Fibroblast of lung (primary cell): ENCODE measurements at places on chromosomes 4 and X. TPM values are rescaled to one million over a fixed set of nuclear protein-coding genes. Genes with fewer than 3 reads are reported as not detected.

DNA sequence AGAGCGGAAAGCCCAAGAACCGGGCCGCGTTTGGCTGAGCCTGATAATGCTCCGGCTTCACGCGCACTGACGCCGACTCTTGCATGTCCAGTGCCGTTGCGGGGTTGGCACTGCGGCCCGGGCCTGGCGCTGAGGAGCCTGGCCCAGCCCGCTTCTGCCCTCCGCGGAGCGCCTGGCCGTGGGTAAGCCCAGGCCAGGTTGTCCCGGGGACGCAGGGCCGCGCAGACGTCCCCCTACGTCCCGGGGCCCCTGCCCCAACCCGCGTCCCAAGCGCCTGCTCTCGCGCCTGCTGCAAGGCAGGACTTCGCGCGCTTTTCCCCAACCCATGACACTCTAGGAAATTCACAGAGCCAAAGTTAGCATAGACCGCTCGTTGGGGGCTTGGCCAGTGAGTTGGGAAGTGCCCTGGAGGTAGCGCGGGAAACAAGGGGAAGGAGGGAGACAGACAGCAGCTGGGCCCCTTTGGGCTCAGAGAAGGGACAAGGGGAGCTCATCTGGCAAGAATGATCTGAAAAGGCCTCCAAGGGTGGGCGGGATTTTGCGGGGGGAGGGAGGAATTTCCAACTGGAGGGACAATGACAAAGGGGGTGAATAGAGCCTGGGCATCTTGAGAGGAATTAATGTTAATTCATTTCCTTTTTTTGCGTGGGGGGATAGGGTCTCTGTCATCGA lies 665 bp upstream of the LRPAP1 start:
- peak overlapping the region; percentile 48 for H3K4me3 ChIP-seq
- H3K36me3 ChIP-seq = no peaks in the 10 kb centered on the region
- DNase-seq = no peak
- no peak overlapping the region for H3K27ac ChIP-seq

The GAGE12J gene
- not detected in 2 replicates for total RNA-seq

The GCNA gene
- total RNA-seq = 2.3 and 2.8 TPM in 2 replicates

- no peak overlapping the region for H3K4me3 ChIP-seq
- no peaks in the 10 kb centered on the region for H3K36me3 ChIP-seq
- H3K27me3 ChIP-seq = no peaks in the 10 kb centered on the region
- no peak for DNase-seq
- no peaks in the 10 kb centered on the region for H3K4me1 ChIP-seq
- H3K27ac ChIP-seq = no peak overlapping the region
Observed at GRCh38 chr4:107153228-107153627, 117.1 kb upstream of the DKK2 start.

DNA sequence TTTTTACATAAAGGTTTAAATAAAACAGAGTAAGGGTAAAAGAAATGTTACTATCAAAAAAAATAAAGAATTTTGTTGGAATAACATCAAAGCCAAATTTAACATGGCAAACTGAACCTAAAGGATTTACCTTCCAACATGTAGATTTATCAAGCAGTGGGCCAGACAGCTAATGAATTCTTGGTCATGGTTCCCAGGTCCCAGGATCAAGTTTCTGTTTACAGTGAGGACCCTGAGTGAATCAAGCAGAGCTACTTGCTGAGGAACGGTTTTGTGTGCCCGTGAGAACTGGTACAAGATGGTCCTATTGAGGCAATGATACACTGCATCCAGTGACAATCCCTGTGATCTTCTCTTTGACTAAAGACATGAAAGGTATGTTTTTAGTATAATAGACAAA lies 157.1 kb downstream of the CDS1 start:
- no peaks in the 10 kb centered on the region for H3K27me3 ChIP-seq
- no peak overlapping the region for H3K4me3 ChIP-seq
- no peak overlapping the region for H3K27ac ChIP-seq
- H3K4me1 ChIP-seq = no peaks in the 10 kb centered on the region

DNA sequence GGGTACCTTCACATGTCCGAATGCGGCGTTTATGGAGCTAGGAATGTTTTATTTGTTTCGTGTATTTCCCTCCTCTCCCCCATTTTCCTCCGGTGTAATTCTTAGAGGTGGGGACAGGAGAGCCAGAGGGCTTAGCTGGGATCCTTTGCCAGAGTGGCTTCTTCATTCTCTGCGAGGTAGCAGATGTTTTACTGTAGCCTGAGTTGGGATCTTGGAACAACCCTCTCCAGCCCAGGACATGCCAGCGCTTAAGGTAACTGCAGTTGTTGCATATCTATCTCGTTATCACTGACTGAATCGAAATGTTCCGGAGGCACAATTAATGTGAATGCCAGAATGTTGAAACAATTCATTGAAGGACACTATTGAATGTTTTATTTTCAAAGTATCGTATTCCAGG lies 59.0 kb upstream of the DYNLT3 start:
- H3K27ac ChIP-seq = no peak overlapping the region
- DNase-seq = no peak
- no peaks in the 10 kb centered on the region for H3K4me1 ChIP-seq
- H3K4me3 ChIP-seq = peak overlapping the region; percentile 33
- H3K36me3 ChIP-seq = no peaks in the 10 kb centered on the region
- H3K27me3 ChIP-seq = no peaks in the 10 kb centered on the region

GRCh38 chrX:150844016-150844415 lies 54.5 kb downstream of the CD99L2 start:
- H3K4me1 ChIP-seq = no peaks in the 10 kb centered on the region
- no peak overlapping the region for H3K4me3 ChIP-seq
- DNase-seq = no peak
- H3K27me3 ChIP-seq = no peaks in the 10 kb centered on the region

The PDGFC gene
- total RNA-seq = 67.3 and 103 TPM in 2 replicates

DNA sequence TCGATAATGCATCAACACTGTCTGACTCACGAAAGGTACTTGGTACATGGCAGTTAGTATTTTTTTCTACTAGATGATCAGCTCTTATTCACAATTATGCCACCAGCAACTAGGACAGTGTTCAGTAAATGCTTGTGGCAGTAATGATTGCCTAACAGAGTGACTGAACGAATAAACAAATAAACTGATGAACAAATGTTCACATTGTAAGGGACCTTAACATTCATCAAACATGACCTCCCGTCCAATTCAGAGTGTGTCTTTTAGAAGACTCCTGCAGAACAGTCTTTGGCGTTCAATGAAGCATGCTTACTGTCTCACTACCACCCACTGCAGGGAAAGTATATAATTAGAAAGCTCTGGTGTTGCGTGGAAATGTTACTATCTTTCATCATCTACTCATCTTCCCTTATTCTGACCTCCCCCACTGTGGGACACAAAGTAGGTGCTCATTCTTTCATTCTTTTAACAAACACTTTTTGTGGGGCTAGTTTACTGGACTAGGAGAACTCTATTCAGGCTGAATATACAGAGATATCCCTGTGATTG lies 319.3 kb downstream of the RAB28 start:
- H3K27ac ChIP-seq = no peak overlapping the region
- no peaks in the 10 kb centered on the region for H3K4me1 ChIP-seq
- no peaks in the 10 kb centered on the region for H3K27me3 ChIP-seq
- no peak overlapping the region for H3K4me3 ChIP-seq
- no peak for DNase-seq

GRCh38 chr4:185559915-185560281 lies 24.6 kb upstream of the PDLIM3 start:
- no peak overlapping the region for H3K4me3 ChIP-seq
- DNase-seq = peak; percentile 58
- H3K4me1 ChIP-seq = no peaks in the 10 kb centered on the region
- H3K36me3 ChIP-seq = no peaks in the 10 kb centered on the region
- no peak overlapping the region for H3K27ac ChIP-seq
- no peaks in the 10 kb centered on the region for H3K27me3 ChIP-seq

DNA sequence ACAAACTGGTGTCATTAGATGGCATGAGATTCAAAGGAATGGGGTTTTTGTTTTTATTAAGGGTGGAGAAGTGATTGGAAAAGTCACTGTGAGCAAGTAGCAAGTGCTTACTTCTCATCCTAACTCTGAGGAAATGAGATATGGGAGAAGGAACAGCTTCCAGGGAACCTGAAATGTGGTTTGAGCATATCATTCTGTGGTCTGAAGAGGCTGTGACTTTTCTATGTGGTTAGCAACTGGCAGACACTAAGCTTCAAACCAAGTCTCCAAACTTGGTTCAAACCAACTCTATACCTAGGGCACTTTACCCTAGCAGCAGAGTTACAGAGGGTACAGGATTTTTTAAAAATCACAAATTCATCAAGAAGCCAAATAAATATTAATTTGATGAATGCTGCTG lies 58.2 kb downstream of the DCLK2 start:
- no peaks in the 10 kb centered on the region for H3K27me3 ChIP-seq
- DNase-seq = peak; percentile 86
- no peak overlapping the region for H3K4me3 ChIP-seq
- H3K36me3 ChIP-seq = no peaks in the 10 kb centered on the region

DNA sequence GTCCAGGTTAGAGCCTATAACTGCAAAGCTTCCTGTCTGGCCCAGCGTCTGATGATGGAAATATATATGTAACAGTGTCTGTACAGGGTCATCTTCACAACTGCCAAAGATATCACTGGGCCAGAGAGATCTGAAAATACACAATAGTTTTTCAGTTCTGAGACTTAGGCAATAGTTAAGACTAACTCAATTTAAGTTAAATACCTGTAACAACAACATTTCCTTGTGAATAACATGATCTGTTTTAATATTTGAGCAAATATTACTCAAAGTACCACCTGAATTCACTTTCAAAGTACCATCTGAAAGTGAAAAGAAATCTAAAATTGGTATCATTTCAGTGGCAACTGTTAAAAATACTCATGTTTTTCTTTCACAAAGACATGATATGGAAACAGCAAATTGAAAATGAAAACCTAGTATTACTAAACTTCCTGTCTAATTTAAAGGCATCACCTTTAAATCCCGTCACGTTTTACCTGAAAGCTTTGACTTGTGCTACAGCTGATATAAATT lies 9.6 kb downstream of the ZAR1 start:
- no peak for DNase-seq
- no peaks in the 10 kb centered on the region for H3K4me1 ChIP-seq
- H3K27me3 ChIP-seq = no peaks in the 10 kb centered on the region
- H3K27ac ChIP-seq = no peak overlapping the region
- H3K36me3 ChIP-seq = no peaks in the 10 kb centered on the region

GRCh38 chr4:177079327-177079726 lies 230.3 kb upstream of the NEIL3 start:
- no peaks in the 10 kb centered on the region for H3K27me3 ChIP-seq
- H3K36me3 ChIP-seq = no peaks in the 10 kb centered on the region
- DNase-seq = no peak
- no peaks in the 10 kb centered on the region for H3K4me1 ChIP-seq
- no peak overlapping the region for H3K4me3 ChIP-seq

DNA sequence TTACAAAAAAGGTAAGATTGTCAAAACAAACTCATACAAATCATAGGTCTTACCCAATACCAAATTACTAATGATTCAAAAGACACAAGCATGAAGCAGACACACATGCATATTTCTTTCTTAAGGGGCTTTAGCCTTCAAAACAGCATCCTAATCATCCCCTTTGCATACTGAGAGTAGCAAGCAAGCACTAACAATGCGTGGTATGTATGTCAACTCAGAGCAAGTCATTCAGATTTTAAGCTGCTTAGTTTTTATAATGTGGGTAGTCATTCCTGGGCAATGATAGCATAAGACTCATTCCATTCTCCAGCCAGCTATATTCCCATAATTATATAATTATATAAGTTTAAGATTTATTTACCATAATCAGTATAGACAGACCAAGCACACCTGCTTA lies 219.6 kb downstream of the DKK2 start:
- no peak overlapping the region for H3K27ac ChIP-seq
- no peaks in the 10 kb centered on the region for H3K36me3 ChIP-seq
- H3K27me3 ChIP-seq = no peaks in the 10 kb centered on the region
- no peak overlapping the region for H3K4me3 ChIP-seq
- no peaks in the 10 kb centered on the region for H3K4me1 ChIP-seq
- DNase-seq = peak; percentile 79

- H3K27ac ChIP-seq = no peak overlapping the region
- H3K36me3 ChIP-seq = no peaks in the 10 kb centered on the region
- no peaks in the 10 kb centered on the region for H3K27me3 ChIP-seq
- no peaks in the 10 kb centered on the region for H3K4me1 ChIP-seq
- no peak overlapping the region for H3K4me3 ChIP-seq
Observed at GRCh38 chr4:14790494-14790893, 211.8 kb upstream of the CPEB2 start.

- H3K4me3 ChIP-seq = no peak overlapping the region
- H3K27ac ChIP-seq = no peak overlapping the region
- H3K36me3 ChIP-seq = no peaks in the 10 kb centered on the region
- H3K4me1 ChIP-seq = no peaks in the 10 kb centered on the region
- no peaks in the 10 kb centered on the region for H3K27me3 ChIP-seq
- DNase-seq = no peak
Observed at GRCh38 chrX:132876523-132877338, 81.7 kb downstream of the HS6ST2 start.

The MAP9 gene
- total RNA-seq = 10.3 and 12.6 TPM in 2 replicates

- H3K27me3 ChIP-seq = no peaks in the 10 kb centered on the region
- no peaks in the 10 kb centered on the region for H3K36me3 ChIP-seq
- no peak overlapping the region for H3K4me3 ChIP-seq
- H3K27ac ChIP-seq = no peak overlapping the region
- no peak for DNase-seq
- H3K4me1 ChIP-seq = no peaks in the 10 kb centered on the region
Observed at GRCh38 chr4:9942139-9942538, 79.2 kb downstream of the SLC2A9 start.
